Activated CD4-positive, alpha-beta T cell treated with anti-CD3 and anti-CD28 coated beads for 24 hours (primary cell): ENCODE measurements at places on chromosomes 6 and 20.

DNA sequence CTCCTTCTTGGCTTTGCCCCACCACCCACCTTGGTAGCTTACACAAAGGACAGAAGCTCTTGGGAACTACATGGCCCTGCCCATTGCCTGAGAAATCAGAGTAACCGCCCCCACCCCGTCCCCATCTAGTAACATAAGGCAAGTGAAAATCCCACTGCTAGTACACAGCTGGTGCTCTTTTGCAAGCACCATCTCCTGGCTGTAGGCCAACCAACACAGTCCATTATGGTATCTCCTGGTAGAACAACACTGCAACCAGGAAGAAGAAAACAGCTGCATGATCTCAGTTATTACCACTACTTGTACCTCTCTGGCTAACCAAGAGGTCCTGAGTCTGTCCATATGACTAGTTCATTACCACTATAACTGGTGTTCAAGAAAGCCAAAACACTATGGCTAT, 841.1 kb upstream of the MANEA start:
- DNase-seq = no peak

DNA sequence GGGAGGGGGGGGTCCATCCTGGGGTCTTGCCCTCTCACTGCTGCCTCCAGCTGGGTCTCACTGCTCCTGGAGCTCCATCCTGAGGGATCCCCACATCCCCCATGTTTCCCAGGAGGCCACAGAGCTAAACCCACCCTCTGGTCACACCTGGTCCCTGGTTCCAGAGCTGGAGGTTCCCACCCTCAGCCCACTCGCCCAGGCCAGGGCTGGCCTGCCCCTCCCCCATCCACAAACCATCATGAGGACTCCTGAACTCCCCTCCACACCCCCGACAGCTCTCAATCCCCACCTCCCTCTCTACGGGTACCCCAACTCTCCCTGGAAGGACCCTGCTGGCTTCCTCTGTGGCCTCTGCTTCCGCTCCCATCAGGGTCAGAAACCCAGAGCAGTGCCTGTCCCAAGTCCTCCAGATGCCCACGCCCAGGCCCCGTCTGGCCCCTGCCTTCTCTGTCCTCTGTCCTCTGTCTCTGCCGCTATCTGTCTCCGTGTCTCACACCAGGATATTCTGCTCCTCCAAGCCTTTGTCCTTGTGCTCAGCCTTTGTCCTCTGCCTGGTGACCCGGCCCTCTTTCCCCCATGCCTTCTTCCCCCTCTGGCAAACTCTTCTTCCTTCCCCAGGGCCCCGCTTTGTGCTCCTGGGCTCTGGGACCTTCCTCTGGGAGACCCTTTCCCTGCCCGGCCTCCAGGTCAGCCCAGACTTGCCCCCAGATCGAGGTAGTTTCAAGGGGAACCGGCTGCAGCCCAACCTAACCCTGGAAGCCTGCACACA, 74.0 kb downstream of the SRC start:
- DNase-seq = no peak

DNA sequence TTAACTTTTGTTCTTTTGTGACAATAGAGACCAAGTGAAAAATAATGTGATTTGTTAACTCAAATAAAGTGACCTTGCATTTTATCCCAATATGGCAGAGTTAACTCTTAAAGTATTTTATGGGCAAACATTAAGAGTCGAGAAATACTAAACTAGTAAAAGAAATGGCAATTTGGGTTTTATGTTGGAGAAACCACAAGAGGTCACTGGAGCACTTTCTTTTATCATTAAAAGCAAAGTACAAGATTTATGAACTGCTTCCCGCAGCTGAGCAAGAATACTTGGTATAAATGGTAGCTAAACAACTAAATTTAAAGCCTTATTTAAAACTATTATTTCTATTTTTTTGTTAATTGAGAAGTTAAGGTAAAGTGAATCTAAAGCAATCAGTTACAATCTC, 33.5 kb upstream of the MCM9 start:
- DNase-seq = no peak

DNA sequence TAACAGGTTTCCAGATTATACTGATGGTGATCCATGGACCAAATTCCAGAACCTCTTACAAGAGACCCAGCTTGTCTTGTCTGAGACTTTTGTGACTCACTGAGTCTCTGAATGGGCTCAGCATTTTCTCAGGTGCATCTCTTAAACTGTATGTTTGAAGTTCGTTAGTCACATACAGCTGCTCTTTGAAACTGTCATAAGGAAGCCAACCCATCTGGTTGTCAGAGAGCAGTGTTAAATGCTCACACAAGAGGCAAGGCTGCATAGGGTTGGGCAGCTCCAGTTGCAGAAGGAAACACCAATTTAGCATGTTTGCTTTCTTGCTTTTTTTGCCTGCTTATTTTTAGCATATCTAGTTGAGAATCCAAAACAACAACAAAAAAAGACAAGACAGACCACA, 47.1 kb downstream of the TRIM27 start:
- no peak for DNase-seq

DNA sequence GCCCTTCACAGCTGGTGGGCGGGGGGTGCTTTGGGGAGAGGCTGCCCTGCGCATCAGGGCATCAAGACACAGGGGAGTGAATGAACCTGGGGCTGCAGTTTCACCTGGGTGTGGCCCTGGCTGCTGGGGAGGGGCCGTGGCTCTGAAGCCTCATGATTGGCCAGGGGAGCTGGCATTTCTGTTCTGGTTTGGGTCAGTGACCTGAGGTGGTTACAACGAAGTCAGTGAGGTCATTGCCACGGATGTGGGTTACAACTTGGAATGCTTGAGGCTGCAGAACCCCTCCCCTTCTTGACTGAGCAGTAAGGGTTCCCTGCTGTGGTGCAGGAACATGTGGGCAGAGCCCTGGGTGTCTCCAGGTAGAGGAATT, 3.0 kb downstream of the TCEA2 start:
- peak; percentile 40 for DNase-seq
